ENCODE measurements at places on chromosomes 11 and 22.

DNA sequence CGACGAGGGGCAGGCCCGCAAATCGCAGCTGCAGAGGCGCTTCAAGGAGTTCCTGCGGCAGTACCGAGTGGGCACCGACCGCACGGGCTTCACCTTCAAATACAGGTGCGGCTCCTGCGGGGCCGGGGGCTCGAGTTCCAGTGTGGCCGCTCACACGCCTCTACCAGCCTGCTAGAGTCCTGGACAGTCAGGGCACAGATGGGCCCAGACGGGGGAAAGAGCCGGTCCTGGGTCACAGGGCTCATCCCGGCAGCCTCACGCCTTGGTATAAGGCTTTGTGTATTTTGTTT is 506 bp downstream of the MCM5 start:
- H3K27ac ChIP-seq = peak overlapping the region; percentile 32
- H3K4me1 ChIP-seq = peaks cover 36% of the 10 kb centered on the region
- H3K36me3 ChIP-seq = peaks cover 2% of the 10 kb centered on the region

DNA sequence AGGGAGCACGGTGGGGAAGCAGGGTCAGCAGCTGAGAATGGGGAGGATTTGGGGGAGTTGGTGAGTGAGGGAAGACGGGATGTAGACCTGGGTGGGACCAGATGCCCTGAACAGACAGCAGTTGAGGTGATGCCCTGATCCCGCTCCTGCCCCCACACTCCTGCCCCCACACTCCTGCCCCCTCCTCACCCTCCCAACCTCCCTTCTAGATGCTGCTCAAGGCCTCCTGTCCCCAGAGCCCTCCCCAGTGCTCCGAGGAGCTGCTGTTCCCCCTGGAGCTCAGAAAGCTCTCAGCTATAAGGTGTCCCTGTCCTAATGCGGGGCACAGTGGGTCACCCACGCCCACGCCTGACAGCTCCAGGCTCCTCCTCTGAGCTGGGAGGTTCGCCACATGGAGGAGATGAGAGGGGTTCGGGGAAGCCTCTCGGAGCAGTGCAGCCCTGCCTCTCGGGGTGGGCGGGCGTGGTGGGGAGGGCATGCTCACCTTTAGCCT is 25.1 kb upstream of the TTLL12 start:
- no peaks in the 10 kb centered on the region for H3K4me1 ChIP-seq
- no peaks in the 10 kb centered on the region for H3K36me3 ChIP-seq
- H3K27ac ChIP-seq = no peak overlapping the region
- H3K4me3 ChIP-seq = no peak overlapping the region

GRCh38 chr22:47357086-47357485 is 594.6 kb downstream of the TBC1D22A start:
- no peaks in the 10 kb centered on the region for H3K36me3 ChIP-seq
- H3K4me3 ChIP-seq = no peak overlapping the region
- no peak for DNase-seq

GRCh38 chr11:6637871-6638270 is 17.7 kb downstream of the DCHS1 start:
- peaks cover 4% of the 10 kb centered on the region for H3K36me3 ChIP-seq
- peaks cover 2% of the 10 kb centered on the region for H3K4me1 ChIP-seq
- DNase-seq = no peak
- H3K4me3 ChIP-seq = no peak overlapping the region
- peaks cover 16% of the 10 kb centered on the region for H3K27me3 ChIP-seq
- H3K27ac ChIP-seq = no peak overlapping the region

- H3K27ac ChIP-seq = peak overlapping the region; percentile 88
- DNase-seq = peak; percentile 6
- no peaks in the 10 kb centered on the region for H3K27me3 ChIP-seq
- H3K36me3 ChIP-seq = peaks cover 9% of the 10 kb centered on the region
- peaks cover 34% of the 10 kb centered on the region for H3K4me1 ChIP-seq
- peak overlapping the region; percentile 88 for H3K4me3 ChIP-seq
Measured at GRCh38 chr22:41619979-41620588, 759 bp downstream of the DESI1 start.

DNA sequence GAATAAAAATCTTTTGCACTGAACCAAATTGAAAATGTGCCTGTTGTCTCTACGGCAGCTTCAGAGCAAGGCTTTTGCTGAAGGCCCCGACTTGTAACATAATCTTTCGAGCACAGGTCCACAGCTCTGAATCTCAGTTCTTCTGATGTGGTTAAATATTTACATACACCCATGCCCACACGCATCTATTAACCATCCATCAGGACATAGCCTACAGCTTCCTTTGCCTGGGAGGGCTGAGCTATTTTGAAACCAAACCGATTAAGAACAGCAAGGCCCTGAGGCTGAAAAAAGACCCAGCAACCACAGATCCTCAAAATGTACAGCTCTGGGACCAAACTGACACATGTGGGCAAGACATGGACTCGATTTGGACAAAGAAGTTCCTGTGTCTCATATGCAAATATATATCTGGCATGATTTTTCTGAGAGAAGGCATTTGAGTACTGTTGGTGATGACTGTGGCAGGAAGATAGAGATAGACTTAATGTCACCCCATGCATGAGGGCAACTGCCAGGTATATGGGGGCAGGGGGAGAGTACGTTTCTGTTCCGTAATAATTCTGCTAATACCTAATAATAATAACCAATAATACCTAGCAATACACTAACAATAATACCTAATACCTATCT is 322.7 kb upstream of the PLET1 start:
- no peak for DNase-seq
- H3K36me3 ChIP-seq = no peaks in the 10 kb centered on the region
- H3K27me3 ChIP-seq = no peaks in the 10 kb centered on the region
- no peak overlapping the region for H3K4me3 ChIP-seq
- H3K27ac ChIP-seq = no peak overlapping the region

DNA sequence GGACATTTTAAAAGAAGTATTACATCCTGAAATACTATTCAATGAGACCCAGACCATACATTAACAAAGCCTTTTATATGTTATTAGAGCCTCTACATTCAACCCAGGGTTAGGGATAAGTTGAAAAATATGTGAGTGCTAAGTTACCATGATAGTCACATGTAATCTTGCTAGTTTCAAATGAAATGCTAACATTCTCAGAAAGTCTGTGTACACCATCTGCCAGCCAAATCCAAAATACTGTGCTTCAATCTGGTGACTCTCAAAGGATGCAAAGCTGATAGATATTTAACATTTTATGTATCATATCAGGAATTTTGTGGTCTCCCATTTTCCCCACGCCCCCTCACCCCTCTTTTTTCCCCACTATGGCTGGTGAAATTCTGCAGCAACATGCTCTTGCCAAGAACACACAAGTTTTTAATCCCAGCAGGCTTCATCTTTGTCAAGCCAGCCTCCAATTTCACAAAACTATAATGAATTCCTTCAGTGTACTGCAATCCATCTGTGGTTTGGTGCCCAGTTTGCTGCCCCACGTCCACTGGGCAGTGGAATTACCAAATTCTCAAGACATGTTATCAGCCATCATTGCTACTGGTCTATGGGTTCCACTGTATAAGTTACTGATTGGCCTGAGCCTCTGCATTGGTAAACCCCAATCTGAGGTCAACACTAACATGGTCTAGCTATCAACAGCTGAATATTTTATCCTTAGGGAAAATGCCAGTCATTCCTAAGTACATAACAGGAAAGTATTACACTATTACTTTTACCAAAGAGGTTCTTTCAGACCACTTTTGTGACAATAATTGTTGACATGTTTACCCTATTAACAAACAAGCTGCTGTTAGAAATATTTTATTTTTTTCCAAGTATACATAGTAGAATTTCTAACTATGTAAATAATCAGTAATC is 1.5 kb upstream of the PICALM start:
- H3K4me3 ChIP-seq = no peak overlapping the region
- peaks cover 18% of the 10 kb centered on the region for H3K4me1 ChIP-seq
- H3K27me3 ChIP-seq = no peaks in the 10 kb centered on the region
- no peak for DNase-seq
- H3K36me3 ChIP-seq = no peaks in the 10 kb centered on the region
- peak overlapping the region; percentile 90 for H3K27ac ChIP-seq

DNA sequence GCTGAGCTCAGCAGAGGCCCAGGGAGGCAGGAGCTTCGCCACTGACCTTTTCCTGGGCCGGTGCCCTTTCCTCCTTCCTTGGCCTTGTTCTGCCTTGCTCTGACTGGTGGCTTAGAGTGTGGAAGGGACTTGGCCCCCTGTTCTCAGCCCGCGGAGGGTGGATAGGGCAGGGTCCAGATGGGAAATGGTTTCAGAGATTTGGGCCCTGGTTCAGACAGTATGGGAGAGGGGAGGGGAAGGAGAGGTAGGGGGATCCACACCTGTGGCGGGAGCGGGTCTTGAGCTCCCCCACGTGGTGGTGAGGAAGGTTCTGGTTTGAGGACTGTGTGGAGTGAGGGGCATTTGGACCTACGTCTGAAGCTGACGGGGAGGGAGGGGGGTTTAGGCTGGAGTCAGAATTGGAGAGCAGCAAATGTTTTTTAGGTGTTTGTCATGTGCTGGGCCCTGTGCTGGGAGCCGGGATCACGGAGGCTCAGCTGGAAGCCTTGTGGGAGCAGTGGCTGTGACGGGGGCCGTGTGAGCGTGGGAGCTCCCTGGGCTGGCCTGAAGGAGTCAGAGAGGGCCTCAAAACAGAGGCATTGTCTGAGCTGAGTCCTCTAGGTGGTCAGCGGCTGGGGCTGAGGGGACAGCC is 27.2 kb downstream of the SHANK3 start:
- H3K36me3 ChIP-seq = no peaks in the 10 kb centered on the region
- no peak for DNase-seq
- no peaks in the 10 kb centered on the region for H3K27me3 ChIP-seq
- H3K4me3 ChIP-seq = no peak overlapping the region
- H3K27ac ChIP-seq = no peak overlapping the region

Data from T-cell (primary cell).